ENCODE measurements at places on chromosomes 2 and 18. TPM values are rescaled to one million over a fixed set of nuclear protein-coding genes. Genes with fewer than 3 reads are reported as not detected.

Gene DHRS9
- total RNA-seq: not detected

Gene KANSL1L
- total RNA-seq: 24.1 TPM

Gene FBXO15
- total RNA-seq: 4.5 TPM

- DNase-seq: no peak
These were observed 182.5 kb upstream of the RAB6C start for GRCh38 chr2:129796801-129797488.

DNA sequence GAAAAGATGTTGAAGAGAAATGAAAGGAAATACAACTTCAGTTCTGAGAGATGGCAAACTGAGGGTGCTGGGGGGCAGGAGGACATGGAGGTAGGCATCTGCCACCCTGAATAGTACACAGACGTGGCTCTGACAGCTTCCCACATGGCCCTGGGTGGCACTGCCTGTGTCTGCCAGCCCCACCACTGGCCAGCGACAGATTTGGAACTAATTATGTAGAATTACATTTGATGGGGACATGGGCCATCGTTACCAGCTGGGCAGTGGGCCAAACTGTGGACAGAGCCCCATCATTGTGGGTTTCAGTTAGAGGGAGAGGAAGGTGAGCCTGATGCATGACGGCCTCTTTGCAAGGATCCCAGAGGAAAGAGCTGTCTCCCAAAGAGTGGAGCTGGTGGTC, 216.0 kb upstream of the HAAO start:
- DNase-seq: no peak

GRCh38 chr2:150690261-150690660, 202.8 kb upstream of the RND3 start:
- no peak for DNase-seq

GRCh38 chr2:32752952-32753351, 125.1 kb downstream of the TTC27 start:
- no peak for DNase-seq

- DNase-seq: no peak
These were observed 66.4 kb upstream of the MMADHC start for GRCh38 chr2:149653831-149654445.

DNA sequence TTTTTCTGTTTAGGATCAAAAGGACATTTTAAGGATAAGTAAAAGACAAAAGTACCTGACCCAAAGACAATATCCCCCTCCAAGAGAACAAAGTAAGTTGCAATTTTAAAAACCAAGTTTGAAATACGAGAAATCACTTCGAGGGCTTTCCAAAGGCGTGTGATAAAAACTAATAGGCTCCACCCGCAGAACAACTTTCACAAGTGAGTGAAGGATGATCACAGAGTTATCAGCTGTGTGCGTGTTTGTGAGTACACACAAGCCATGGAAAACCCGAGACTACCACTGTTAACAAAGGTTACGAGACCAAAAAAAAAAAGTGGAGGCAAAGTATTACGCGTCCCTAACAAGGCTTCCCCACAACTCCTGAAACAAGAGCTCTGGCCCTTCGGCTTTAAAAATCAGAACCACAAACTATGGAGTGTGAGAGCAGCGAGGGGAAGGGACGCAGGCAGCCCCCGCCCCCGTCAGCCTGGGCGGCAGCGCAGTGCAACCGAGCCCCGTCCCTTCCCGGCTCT, 719 bp downstream of the SMAD2 start:
- DNase-seq: no peak

DNA sequence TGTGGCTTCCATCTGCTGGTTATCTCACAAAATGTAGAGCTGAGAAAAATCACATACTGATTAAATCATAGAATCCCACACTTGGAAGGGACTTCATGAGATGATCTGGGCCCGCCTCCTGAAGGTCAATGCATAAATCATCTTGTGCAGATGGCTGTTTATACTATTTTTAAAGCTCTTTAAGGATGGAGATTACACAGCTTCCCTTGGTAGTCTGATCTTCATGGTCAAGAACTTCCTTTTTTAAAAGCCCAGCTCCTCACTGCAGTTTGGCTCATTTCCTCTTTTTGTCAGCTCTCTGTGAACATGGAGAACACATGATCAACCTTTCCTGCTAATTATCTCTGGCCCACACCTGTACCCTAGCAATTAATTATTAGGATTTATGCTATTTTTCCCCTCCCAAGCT, 25.9 kb downstream of the GCG start:
- DNase-seq: no peak

DNA sequence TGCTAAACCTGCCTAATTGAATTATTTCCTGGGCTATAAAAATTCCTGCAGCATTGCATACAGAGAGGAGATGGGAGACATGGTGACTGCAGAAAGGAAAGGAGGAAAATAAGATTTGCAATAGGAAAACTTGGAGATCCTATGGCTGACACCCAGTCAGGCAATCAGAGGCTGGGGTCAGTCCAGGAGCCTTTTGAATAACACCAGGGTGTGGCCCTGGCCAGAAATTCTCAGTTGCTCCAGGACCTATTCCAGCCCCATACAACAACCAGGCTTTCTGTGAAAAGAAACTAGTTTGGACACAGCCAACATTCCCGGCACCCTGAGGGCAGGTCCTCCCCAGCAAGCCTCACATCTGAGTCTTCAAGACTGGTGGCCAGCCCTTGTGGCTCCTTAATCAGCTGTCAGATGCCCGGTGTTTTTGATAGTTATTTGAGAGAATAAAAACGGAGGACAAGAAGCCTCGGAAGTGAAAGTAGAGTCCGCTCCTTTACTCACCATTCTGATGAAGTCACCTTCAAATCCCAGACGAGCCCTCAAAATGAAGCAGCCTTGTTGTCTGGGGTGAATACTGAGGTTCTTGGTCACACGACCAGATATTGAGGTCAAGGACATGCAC, 31.1 kb upstream of the GMCL1 start:
- no peak for DNase-seq

GRCh38 chr18:49529596-49529995, 32.3 kb upstream of the LIPG start:
- no peak for DNase-seq

DNA sequence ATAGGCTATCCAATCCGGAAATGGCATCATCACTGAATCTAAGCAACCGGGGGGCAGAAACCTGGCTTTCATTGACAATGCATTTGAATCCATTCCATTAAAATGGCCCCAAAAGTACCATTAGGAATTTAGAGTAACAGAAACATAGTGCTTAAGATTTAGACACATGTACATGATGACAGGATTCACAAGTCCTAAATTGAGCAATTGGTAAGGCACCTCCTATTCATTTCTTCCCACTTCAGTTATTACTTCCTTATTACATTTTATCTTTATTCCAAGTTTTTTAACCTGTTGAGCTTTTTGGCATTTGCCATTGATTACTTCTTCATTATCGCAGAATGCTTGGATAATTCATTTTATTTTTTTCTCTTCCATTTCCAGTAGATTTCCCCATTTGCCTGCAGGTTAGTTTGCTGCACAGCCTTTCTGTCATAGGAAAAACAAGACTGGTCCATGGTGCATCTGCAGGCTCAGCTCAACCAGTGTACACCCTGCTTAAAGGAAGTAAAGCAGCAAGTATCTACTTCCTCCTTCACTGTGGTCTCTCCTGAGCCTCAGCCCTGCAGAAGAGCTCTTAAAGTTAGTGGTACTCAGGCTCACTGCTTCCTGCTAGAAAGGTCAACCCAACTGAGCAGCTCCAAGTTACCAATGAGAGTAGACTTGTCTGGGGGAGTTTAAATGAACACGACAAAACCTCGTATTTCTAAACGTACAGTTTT, 89.2 kb downstream of the DOCK10 start:
- DNase-seq: peak; percentile 50

DNA sequence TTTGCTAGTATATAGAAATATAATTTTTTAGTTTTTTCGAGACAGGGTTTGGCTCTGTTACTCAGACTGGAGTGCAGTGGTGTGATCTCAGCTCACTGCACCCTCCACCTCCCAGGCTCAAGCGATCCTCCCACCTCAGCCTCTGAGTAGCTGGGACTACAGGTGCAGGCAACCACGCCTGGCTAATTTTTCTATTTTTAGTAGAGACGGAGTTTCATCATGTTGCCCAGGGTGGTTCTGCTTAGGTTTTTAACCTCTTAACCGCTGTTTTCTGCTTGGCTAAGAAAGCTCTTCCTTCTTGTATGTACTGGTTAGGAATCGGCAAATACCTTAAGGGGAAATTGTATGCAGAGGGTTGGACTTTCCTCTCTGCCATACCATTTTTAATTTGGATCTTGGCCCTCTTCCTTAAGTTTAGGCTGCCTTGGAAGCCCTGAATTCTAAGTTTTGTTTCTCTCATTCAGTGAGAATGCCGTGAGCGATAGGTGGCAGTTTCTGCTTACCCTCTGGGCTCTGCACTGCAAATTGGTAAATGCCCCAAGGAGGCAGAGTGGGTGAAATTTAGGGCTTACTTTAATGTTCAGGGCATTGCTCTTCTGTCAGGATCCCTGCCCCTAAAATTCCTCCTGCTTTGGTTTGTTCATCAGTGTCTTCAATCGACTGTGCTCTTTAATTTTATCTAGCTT, 32.3 kb downstream of the EML6 start:
- DNase-seq: no peak

GRCh38 chr2:129872446-129872845, 107.0 kb upstream of the RAB6C start:
- no peak for DNase-seq

DNA sequence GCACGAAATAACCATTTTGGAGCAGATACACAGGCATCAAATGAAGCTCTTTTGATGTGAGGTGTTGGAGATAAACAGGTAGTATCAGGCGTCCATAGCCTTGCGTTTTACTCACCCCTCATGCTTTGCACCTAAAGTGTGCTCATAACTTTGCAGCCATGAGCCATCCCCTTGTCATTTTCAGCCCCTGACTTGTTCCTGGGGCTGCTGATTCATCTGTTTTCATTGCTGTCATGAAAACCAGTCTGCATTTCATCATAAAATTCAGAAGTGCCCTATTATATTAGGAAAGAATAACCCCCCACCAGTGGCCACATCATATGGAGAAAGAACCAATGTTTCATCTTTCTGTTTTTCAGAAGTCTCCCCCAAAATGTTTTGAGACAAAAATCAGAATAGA, 329.7 kb upstream of the NRP2 start:
- DNase-seq: no peak

Data from naive thymus-derived CD8-positive, alpha-beta T cell (primary cell).